ENCODE measurements at places on chromosomes 12 and 14. TPM values are rescaled to one million over a fixed set of nuclear protein-coding genes. Genes with fewer than 3 reads are reported as not detected.

- no peaks in the 10 kb centered on the region for H3K4me1 ChIP-seq
- H3K36me3 ChIP-seq, result no peaks in the 10 kb centered on the region
- no peak for DNase-seq
- H3K27ac ChIP-seq, result no peak overlapping the region
- no peak overlapping the region for H3K4me3 ChIP-seq
- H3K27me3 ChIP-seq, result no peaks in the 10 kb centered on the region
Measured at GRCh38 chr14:96160076-96160912, 44.3 kb upstream of the BDKRB2 start.

DNA sequence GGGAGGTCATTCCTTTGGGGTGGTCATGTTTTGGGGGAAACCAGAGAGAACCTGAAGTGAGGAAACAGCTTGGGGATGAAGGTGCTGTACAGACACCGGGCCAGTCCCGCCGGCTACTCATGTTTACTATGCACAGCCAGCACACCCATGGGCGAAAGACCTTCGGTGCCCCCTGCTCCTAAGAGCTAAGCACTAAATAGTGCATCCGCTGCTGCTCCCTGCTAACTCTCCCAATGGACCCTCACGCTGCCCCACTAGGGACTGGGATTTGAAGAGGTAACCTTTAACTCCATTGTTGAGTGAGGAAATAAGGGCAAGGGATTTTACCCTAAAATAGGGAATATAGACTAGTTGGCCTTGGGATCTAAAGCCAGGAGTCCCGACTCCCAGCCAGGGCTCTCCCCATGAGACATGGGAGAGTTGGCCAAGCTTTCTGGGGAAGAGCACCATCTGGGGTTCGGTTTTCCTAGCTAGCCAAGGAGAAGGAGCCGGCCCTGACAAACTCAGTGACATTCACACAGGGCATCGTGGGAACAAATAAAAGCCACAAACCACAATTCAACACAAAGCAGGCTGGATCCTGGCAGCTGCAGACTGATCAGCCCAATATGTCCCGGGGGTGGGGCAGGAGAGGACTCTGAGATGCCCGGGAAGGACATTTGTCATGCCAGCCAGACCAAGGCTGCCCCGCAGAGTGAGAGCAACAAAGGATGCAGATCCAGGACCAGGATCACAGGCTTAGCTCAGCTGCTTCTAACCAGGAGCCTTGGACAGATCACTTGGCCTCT lies 91.7 kb downstream of the SINHCAF start:
- no peaks in the 10 kb centered on the region for H3K36me3 ChIP-seq
- no peak overlapping the region for H3K4me3 ChIP-seq
- DNase-seq, result no peak
- H3K27me3 ChIP-seq, result peaks cover 3% of the 10 kb centered on the region
- no peaks in the 10 kb centered on the region for H3K4me1 ChIP-seq

DNA sequence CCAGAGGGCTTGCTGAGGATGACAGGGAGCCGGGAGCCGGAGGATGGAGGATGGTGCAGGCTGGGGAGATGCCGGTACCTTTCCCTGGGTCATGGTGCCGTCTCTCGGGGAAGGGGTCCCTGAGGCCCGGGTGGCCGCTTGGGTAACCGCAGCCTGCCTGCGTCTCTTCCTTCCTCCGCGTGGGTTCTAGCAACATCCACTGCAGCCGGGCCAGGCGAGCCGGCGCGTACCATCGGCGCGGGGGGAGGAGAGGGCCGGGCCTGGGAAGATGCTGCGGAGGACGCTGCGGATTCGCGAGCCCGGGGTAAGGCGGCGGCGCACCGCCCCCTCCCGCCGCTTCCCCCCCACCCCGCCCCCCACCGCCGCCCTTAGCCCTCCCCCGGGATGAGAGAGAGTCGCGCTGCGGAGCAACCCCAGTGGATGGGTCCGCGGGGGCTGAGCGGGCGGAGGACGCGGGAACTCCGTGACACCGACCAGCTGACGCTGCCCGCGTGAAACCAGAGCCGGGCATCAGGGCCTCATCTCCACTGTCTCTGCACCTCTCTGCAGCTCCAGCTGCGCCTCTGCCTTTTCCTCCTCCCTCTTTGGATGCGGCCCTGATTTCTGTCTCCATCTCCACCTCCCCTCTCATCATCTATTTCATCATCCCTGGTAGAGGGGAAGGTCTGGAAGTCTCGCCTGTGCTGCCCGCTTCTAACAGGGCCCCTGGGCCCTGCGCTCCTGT lies at the start of gene FAIM2:
Gene FAIM2 (minus strand): TSS at position 201 of the 724 bp plus-strand sequence. CDS start 108 bp downstream, at position 93.
- H3K4me3 ChIP-seq, result no peak within 1 kb of the TSS
- no peaks in the 10 kb centered on the region for H3K27me3 ChIP-seq
- no peak within 1 kb of the TSS for H3K27ac ChIP-seq
- DNase-seq, result peak; percentile 44
- no peaks in the 10 kb centered on the region for H3K4me1 ChIP-seq
- no peaks in the 10 kb centered on the region for H3K36me3 ChIP-seq

DNA sequence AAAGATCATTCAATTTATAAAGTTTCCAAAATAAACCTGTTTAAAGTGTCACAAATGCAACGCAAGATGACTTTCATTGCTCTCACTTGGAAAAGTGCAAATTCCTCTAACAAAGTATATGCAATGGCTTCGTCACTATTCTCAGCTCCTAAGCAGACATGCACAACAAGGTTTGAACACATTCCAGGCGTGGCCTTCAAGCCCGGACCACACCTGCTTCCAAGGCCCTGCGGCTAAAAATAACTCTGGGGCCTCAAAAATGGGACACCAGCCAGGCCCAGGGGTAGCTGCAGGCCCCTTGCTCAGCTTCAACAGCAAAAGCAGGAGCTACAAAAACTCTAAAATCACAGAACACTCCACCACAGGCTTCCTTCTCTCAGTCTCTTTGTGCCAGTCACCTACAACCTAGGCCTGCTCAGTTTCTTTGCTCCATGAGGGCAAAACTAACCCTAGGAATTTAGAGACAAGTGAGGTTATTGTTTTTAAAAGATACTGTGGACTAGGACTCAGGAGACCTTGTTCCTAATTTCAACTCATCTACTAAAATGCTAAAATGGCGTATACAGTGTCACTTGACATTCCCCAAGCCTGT lies 29.3 kb downstream of the DUSP16 start:
- H3K36me3 ChIP-seq, result no peaks in the 10 kb centered on the region
- no peak overlapping the region for H3K4me3 ChIP-seq
- no peak overlapping the region for H3K27ac ChIP-seq

GRCh38 chr14:103121846-103122584 lies 1.2 kb upstream of the TNFAIP2 start:
- no peaks in the 10 kb centered on the region for H3K36me3 ChIP-seq
- peaks cover 7% of the 10 kb centered on the region for H3K4me1 ChIP-seq
- H3K4me3 ChIP-seq, result no peak overlapping the region

DNA sequence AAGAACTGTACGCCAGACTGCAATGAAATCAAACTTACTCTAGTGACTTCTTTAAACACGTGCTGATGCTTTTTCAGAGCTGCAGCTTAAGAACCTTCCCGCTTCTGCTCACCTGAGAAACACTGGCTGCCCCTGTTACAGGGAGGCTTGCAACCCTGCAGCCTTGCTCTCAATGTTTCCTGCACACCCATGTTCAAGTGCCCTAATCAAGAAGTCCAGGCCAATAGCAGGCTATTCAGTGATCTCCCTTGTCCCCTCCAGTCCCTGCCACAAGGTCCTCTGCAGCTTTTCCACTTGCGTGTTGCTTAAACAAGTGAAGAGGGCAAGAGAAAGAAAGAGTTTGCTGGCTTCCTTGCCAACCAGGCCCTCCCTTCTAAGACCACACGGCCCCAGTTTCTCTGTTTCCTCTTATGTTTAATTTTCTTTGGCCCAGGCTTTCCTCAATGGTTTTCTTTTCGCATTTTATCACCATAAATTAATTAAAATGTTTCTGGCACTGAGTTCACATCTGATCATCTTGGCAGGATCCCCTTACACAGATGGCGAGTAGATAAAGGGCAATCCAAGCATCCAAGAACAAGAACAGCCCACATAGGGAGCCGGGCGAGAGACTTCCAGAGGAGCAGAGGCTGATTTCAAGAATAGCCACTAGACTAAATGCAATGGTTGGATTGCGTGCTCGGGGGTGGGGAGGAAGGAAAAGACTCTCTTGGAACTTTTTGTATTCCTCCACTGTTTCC lies 82.3 kb upstream of the CDKN3 start:
- H3K27ac ChIP-seq, result no peak overlapping the region
- no peaks in the 10 kb centered on the region for H3K27me3 ChIP-seq
- H3K4me3 ChIP-seq, result no peak overlapping the region
- no peak for DNase-seq
- H3K4me1 ChIP-seq, result no peaks in the 10 kb centered on the region
- no peaks in the 10 kb centered on the region for H3K36me3 ChIP-seq

DNA sequence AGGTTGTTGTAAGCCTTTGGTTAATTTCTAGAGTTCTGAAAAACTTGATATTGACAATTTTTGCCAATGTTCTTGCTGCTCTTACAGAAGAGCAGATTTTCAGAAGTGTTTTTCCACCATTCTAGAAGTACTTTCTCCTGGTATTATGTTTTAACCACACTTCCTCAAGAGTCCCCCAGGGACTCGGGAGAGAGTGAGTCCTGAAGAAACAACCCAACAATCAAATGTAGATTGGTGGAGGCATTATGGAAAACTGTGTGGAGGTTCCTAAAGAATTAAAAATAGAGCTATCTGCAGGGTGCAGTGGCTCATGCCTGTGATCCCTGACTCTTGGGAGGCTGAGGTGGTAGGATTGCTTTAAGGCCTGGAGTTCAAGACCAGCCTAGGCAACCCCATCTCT lies 26.7 kb downstream of the OR10P1 start:
- DNase-seq, result no peak
- H3K27ac ChIP-seq, result no peak overlapping the region
- no peak overlapping the region for H3K4me3 ChIP-seq
- H3K27me3 ChIP-seq, result peaks cover 4% of the 10 kb centered on the region
- no peaks in the 10 kb centered on the region for H3K4me1 ChIP-seq
- H3K36me3 ChIP-seq, result no peaks in the 10 kb centered on the region

DNA sequence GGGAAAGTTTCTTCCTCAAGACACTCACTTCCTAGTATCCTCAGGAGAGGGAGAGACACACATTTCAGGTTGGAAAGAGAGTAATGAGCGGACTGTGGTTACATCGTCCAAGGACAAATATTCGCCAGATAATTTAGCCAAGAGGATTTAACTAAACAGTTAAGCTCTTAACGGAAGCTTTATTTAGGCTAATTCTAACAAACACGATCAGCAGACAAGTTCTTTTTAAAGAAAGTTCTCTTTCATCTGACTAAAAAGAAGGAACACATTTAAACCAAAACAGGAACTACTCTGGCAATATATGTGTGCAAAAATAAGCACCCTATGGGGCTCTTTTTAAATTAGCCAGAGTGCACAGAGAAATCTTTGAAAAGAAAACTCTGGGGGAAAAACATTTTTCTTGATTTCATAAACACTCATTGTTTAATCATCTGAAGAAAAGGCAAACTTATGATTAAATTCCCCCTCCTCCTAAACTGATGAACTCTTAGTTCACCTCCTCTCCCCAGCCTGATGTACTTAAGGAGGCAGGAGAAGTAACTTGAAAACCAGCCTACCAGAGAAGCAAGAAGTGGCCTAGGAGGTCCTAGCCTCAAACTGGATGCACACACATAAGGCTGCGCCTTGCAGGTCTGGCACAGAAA lies 13.3 kb upstream of the BTG1 start:
- peak overlapping the region; percentile 43 for H3K4me3 ChIP-seq
- H3K27me3 ChIP-seq, result no peaks in the 10 kb centered on the region
- no peak overlapping the region for H3K27ac ChIP-seq
- no peaks in the 10 kb centered on the region for H3K36me3 ChIP-seq
- DNase-seq, result no peak

Gene STX2
- 10.7 TPM for polyA plus RNA-seq
